Body of pancreas (tissue), 4 donors: ENCODE measurements at places on chromosomes 1 and 21. TPM values are rescaled to one million over a fixed set of nuclear protein-coding genes. Genes with fewer than 3 reads are reported as not detected.
A peak's percentile ranks its signal among the peaks of the same experiment; 100 is the strongest.

DNA sequence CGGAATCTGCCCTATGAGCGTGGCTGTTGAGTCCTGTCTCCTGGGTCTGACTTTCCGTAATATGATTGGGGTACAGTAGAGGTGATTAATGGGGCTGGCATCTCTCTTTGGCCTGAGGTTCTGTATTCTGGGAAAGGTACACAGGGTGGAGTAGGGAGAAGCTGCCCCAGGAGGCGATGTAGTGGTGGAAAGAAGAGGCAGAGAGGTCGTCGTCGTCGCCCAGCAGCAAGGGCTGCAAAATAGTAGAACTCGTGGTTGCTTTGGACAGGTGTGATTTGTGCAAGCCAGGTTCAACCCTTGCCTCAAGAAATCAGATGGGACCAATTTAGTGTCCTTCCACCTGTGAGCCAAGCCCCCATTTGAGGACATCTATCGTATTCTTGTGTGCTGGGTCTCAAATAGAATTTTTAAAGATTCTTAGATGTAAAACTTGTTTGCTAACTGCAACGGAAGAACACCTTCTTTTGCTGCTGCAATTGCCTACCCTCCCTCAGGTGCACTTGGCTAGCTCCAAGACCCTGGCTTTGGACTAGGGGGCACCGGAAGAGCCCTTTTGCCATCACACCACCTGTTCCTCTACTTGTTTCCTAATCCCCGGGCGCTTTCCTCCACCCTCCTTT is 1.3 kb upstream of the HMGN2 start:
- H3K27me3 ChIP-seq, result no peaks in the 10 kb centered on the region
- peak overlapping the region; percentile 83 for H3K4me3 ChIP-seq
- H3K36me3 ChIP-seq, result no peaks in the 10 kb centered on the region
- peaks cover 38% of the 10 kb centered on the region for H3K4me1 ChIP-seq

DNA sequence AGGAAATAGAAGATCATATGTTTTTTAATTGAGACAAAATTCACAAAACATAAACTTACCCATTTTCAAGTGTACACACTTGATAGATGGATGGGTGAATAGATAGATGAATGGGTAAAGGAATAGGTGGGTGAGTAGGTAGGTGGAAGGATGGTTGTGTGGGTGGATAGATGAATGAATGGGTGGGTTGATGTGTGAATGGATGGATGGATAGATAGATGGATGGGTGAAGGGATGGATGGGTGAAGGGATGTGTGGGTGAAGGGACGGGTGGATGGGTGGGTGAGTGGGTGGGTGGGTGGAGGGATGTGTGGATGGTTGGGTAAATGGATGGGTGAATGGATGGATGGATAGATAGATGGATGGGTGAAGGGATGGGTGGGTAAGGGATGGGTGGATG is 86.1 kb upstream of the KCND3 start:
- no peak overlapping the region for H3K4me3 ChIP-seq
- no peak for DNase-seq
- no peak overlapping the region for H3K27ac ChIP-seq
- peaks cover 9% of the 10 kb centered on the region for H3K4me1 ChIP-seq

The PTTG1IP gene
- total RNA-seq, result 106 TPM

- peaks cover 10% of the 10 kb centered on the region for H3K36me3 ChIP-seq
- no peak overlapping the region for H3K4me3 ChIP-seq
- DNase-seq, result no peak
- no peaks in the 10 kb centered on the region for H3K27me3 ChIP-seq
- no peaks in the 10 kb centered on the region for H3K4me1 ChIP-seq
Observed at GRCh38 chr1:92695104-92695503, 89.8 kb downstream of the EVI5 start.
